ENCODE measurements at places on chromosomes 5 and 9.

- DNase-seq, result no peak
Observed at GRCh38 chr5:64384765-64385164, 121.0 kb upstream of the RGS7BP start.

- DNase-seq, result no peak
Observed at GRCh38 chr5:180591311-180591887, at the start of gene SCGB3A1. Gene SCGB3A1, minus strand, starts transcription at chr5:180591499. Its CDS starts 37 bp downstream, at chr5:180591462.

- no peak for DNase-seq
Observed at GRCh38 chr5:54602475-54602874, 84.9 kb downstream of the SNX18 start.

GRCh38 chr5:6019612-6020011, 358.7 kb downstream of the MED10 start:
- no peak for DNase-seq

- no peak for DNase-seq
Observed at GRCh38 chr5:160675988-160676387, 176.0 kb downstream of the ATP10B start.

DNA sequence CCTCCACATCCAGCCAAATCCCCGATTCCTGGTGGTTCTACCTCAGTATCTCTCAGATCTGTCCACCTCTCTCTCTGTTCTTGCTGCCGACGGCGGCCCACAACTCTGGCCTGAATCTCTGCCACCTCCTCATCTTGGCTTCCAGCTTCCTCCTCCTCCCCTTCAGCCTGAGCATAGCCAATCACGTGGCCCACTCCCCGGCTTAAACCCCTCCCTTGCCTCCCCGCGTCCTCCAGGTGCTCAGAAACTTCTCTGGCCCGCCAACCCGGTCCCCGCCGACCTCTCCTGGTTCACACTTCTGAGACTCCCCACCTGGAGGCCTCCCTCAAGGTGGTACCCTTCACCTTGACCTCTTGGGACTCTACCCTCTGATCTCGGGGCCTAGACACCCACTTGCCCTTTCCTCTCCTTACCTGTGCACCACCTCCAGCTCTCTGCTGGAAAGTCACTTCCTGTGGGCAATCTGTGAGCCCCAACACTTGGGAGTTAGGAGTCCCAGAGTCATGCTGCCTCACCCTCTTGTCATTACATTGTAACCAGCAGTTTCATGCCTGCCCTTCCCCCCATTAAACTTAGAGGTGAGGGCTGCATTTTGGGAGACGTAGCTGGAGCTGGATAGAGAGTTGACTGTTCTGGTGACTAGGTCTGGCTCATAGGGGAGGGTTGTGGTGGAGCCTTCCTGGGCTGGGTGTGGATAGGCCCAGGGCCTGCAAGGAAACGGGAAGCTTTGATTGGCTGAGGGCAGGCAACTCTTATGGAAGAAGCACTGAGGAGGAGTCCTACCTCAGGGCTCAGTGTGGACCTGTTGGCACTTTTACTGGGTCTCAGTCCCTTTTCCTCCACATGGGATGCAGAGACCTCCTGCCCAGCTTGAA, 4.5 kb upstream of the SET start:
- DNase-seq, result peak; percentile 85

GRCh38 chr5:109939116-109939682, 249.5 kb downstream of the MAN2A1 start:
- DNase-seq, result no peak

- no peak for DNase-seq
Observed at GRCh38 chr5:80975065-80975464, 14.9 kb downstream of the RASGRF2 start.

DNA sequence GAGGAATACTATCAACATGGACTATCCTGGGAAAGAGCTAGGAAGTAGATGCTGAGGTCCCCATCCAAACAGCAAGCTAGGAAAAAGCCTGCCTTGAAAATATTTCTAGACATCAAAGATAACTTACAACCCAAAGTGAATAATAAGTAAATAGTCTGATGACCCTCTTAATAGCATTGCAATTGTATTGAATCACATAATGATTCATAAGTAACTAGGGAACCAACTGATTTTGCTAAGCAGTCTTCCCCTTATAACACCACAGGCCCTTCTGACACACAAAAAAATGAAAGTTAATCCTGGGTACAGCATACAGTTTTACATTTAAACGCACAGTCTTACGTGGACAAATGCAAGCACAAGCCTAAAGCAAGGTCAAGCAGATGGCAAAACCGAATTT, 199.3 kb downstream of the RFK start:
- DNase-seq, result no peak

GRCh38 chr5:111461934-111462333, 50.4 kb downstream of the STARD4 start:
- no peak for DNase-seq

DNA sequence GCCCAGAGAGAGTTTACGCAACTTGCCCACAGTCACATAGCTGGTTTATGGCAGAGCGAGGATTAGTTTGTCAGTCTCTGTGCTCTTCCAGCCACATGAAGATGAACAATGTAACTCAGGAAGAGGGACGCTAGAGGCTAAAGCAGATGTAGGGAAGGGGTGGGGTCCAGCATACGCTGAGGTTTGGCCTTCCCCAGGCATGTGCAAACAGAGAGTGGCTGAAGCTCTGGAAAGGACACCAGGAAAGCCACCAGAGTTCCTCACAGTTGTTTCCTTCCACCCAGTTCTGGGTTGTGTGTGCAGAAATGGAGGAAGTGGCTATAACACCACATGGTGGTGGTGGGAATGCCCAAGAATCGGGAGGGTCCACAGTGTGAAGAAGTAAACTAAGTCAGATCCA, 60.0 kb downstream of the SNX18 start:
- DNase-seq, result no peak

- no peak for DNase-seq
Observed at GRCh38 chr5:74490814-74491213, 149.7 kb downstream of the ENC1 start.

DNA sequence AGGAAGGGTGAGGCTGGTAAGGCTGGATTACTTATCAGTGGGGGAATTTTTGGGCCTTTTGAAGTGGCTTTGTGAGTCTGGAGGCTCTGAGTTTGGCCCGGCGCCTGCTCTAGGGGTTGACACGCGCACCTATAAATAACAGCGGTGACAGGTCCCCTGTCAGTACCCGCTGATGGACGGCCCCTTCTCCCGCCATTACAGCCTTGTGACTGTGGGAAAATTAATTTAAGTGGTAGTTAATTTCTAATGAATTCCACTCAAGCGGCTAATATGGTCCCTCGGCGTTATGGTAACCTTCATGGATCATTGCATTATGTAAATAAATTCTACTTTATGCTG, 16.5 kb downstream of the MRPL36 start:
- no peak for DNase-seq

GRCh38 chr5:136090319-136090718, 42.3 kb upstream of the SMAD5 start:
- no peak for DNase-seq

DNA sequence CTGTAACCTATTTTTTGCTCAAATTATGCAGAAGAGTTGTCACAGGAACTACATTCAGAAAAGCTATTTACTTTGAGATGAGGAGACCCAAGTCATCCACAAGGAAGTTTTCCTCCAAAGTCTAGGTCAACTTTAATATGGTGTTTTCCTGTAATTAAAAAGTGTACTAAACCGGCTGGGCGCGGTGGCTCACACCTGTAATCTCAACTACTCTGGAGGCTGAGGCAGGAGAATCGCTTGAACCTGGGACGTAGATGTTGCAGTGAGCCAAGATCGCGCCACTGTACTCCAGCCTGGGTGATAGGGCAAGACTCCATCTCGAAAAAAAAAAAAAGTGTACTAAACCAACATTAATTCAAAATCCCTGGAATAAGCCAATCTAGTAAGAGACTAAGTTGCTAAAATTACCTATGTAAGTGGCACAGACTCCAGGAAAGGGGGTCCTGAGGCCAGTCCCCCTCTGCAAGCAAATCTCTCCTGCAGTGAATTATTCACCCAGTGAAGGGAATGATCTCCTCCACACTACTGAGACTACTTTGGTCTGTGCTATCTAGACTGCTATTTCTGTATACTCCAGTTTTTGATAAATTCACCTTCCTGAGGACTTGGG, 38.9 kb downstream of the FNBP1 start:
- no peak for DNase-seq

DNA sequence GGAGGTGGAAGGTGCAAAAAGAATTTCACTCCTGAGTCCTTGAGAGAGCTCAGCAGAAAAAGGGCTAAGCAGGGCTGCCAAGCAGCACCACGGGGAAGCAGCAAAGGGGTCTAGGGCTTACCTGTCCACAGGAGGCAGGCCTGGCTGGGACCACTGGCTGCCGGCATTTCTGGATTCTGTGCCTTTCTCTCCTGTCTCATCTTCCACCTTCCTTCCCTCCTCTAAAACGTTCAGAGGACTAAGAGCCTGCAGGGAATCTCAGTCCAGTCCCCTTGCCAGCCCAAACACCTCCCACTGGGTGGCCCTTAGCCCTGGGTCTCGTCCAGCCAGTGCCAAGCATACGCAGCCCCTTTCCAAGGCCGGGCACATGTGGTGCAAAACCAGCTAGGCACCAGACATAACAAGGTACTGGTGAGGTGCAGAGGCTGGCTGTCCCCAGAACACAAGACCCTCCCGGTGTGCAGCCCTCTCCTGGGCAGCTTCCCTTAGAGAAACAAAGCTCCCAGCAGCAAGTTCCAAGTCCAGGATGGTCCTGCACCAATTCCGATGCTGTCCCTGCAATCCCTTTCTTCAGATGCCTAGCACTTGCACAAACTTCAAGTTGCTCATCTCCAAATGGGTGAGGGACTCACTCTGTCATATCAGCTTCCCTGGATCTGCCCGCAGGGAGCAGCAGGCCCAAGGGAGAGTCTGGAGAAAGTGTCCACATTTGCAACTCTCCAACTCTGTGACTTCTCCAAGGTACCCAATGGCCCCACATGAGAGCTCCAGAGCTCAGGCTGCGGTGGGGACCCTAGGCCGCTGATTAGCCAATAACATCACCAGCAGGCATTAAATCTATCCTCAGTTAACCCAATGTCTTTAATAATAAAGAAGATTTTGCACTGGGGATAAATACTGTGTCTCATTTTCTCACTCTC, 126.3 kb downstream of the C5orf15 start:
- DNase-seq, result peak; percentile 52

GRCh38 chr5:155103146-155103545, 89.6 kb downstream of the KIF4B start:
- DNase-seq, result no peak

DNA sequence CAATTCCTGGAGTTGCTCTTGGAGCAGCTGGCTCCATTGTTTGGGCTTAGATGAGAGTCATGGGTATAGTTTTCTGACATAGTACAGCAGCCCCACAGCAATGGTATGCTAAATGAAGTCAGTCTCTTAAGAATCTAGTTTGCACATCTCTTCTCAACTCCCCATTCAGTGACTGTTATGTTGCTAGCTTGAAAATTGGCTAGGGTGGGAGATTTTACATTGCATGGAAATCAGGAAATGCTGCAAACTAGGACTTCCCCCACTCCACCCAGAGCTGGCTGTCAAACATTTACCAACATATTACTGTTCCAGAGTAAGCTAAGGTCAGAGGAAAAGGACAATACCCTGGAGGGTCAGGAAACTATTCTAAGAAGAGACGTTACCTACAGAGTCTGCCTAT, 17.6 kb upstream of the FCHO2 start:
- no peak for DNase-seq

- DNase-seq, result no peak
Observed at GRCh38 chr5:8844847-8845246, 701.0 kb downstream of the SEMA5A start.

DNA sequence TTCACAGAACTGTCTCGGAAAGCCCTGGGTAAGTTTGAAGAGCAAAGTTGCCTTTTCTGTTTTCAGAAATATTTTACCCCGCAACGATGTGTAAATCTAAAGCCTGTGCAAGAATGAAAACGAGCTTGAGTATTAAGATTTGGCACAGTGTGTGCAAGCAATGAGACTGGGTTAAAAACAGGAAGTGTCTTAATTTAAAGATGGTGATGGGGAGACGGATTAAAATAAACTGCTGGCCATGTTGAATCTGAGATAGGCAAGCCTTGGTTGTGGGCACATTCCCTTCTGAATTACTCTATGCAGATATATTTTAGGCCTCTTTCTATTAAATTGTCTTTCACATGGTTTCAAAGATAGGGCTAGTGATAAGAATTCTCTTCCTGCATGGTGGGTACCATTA, 294.2 kb upstream of the DMRT1 start:
- DNase-seq, result no peak

GRCh38 chr5:35518104-35518503, 99.6 kb upstream of the SPEF2 start:
- DNase-seq, result no peak

DNA sequence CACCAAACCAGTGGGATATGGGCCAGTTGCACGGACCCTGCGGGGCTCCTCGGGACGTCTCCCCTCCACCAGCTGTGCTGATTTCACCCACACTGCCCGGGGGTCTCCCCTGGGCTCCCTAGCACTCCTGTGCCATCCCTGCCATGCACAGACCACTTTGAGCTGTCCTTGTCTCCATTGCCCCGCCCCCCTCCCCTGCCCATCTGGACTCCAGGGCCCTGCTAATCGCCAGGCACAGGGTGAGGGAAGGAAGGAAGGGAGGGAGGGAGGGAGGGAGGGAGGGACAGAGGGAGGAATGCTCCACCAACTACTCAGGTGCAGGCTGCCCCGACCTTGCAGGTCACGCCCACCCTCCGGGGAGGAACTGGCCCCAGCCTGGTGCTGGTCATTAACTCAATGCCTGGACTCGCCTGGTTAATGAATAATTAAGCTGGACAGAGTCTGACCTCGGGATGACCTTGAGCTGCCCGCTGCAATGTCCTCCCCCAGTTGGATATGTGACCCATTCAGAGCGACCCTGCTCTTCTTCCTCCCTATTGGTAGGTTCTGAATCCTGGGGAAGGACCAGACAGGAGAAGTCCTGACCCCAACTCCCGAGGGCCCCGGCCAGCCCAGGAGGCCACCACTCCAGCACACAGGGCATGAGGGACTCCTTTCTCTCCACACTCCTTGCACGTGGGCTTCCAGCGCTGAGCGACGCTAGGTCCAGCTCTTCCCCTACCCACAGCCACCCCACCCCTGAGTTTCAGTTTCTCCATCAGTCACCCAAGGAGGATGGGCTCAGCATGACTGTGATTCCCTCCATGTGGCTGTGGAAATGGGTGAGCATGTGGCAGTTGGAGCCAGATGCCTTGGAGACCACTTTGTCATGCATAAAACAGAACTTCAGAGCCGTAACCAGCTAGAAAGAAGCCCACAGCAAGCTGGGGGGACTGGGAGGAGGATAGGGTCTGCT, 62.1 kb downstream of the C9orf50 start:
- no peak for DNase-seq

DNA sequence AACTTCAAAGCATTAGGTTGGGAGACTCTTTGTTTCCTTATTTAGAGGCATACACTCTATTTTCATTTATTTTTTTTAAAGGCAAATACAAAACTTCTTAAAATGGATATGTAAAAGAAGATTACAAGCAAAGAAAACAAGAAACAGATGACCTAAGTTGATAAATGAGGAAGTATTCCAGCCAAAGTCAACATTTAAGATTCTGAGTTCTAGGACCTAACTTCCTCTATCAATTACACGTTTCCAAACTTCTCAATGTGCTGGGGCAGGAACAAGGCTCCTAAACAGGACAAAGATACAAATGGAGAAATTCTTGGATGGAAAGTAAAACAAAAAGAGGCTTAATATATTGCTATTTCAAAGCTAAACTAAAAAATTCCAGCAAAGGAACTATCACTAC, 89.5 kb downstream of the TLE1 start:
- no peak for DNase-seq

- DNase-seq, result no peak
Observed at GRCh38 chr9:133787754-133788025, 49.5 kb upstream of the SARDH start.

All from tibial artery (tissue), 4 donors.